Fibroblast of upper back skin (primary cell): ENCODE measurements at places on chromosomes 11 and 22.

DNA sequence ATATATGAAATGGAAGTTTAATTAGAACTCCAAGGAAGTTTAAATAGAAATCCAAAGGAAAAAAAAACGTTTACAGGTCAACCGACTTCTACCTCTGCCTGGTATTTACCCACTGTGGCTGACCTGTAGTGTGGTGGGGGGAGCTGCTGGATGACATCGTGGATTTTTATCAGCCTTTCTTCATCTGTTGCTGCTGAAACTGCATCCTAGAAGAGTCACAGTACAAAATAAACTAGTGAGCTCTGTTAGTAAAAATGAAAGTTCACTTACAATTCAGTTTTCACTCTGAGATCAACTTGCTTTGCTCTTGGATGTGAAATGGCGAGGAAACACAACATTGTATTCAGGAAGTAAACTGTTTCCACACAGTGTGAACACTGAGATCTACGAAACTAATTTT is 43.2 kb upstream of the TP53AIP1 start:
- no peak for DNase-seq

- DNase-seq: no peak
These were observed 172.0 kb upstream of the ARHGAP42 start for GRCh38 chr11:100515087-100515486.

DNA sequence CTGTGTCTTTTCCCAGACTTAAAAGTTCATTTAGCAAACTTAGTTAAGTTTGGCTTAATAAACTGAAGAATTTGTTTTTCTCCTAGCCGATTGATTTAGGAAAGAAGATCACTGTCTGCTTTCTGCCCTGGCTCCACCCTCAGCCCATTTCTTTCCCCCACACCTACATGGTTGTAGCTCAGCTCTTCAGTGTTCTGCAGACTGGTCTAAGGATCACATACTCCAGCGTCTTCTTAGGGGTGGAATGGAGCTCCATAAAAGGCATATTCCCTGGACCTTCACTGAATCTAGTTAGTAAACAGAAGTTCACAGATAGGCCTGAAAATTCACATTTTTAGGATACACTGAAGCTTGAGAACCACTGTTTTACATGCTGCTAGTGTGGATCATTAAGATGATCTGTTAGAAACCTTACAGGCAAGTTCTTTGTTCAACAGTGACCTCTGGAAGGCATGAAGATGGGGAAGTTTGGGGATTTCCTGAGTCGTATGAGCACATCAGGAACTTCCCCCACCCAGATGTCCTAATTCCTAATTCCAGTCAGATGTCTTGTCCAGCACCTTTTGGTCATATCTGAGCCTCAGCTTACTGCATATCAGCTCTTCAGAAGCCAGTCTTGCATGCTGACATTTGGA is 16.8 kb downstream of the PIWIL4 start:
- peak; percentile 6 for DNase-seq

DNA sequence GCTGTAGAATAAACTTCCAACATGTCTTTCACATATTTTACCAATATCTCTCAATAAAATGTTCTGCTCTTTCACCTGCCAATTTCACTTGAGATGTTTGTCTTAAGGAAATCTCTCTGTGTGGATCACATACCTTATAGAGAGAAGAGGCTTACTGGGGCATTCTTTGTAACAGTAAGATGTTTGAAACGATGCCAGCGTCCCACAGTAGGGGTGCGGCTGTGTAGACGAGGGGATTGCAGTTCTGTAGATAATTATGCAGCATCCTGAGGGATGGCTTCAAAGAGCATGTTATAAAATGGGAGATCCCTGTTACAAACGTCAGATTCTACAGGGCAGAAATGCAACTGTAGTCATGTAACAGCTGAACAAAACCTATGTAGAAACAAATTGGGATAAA is 200.0 kb downstream of the TBC1D22A start:
- no peak for DNase-seq

DNA sequence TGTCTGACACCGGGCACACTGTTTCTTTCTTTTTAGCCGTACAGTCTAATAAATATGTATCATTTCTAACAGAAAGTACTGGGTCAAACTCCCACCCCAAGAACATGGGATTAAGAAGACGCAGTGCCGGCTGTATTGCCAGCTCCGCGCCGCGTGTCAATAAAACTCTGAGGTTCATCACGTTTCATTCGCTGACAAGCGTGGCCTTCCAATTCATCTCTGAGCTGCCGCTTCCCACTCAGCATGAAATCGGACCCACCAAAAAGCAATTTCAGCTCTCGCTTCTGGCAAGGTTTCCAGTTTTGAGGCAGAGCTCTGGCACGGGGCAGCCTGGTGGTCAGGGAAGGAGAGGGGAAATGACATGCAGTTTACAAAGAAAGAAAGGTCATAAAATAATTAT is 819.8 kb downstream of the OPCML start:
- no peak for DNase-seq

DNA sequence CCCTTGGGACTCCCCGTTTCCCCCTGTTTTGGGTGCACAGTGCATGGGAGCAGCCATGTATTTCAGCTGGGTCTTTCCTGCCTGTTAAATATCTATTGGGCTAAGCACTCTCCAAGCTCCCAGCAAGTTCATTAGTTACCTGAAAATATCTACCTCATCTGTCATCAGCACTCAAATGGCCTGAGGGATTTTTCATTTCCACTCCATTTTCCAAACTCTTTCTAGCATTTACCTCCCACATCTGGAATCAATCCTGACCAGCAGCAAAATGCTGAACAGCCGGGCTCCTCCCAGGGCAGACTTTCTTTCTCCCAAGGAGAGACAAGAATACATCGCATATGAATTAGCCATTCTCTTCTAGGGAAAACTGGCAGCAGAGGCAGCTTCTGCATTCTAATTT is 273.5 kb upstream of the MPPED2 start:
- DNase-seq: peak; percentile 30

GRCh38 chr11:117444711-117445658 is 117.3 kb downstream of the CEP164 start:
- no peak for DNase-seq

DNA sequence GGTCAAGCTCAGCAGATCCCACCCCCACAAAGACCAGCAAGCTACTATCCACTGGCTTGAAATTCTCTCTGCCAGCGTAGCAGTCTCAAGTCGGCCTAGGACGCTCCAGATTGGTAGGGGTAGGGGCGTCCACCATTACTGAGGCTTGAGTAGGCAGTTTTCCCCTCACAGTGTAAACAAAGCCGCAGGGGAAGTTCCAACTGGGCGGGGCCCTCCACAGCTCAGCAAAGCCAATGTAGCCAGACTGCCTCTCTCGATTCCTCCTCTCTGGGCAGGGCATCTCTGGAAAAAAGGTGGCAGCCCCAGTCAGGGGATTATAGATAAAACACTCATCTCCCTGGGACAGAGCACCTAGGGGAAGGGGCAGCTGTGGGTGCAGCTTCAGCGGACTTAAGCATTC is 1064.9 kb upstream of the TENM4 start:
- DNase-seq: no peak

DNA sequence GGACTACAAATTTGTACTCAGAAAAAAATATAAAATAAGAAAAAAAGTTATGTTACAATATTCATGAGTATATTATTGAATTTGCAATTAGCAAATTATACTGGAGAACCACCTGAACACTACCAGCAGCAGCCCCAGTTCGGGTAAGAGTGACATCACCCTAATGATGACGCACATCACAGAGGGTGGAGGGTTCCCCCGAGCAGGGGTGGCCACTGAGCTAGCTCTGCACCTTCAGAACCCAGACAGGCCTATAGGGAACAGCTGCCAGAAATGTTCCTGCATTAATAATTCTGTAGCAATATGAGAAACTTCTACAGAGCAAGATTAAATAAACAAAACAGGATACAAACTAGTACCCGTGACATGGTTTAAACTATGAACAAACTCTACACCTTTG is 17.5 kb upstream of the ARAP1 start:
- DNase-seq: no peak

GRCh38 chr22:42919199-42919598 is 62.1 kb upstream of the ARFGAP3 start:
- DNase-seq: no peak
